A549 treated with CORT108297 at 1 μM for 4 hours (cell line): ENCODE measurements at places on chromosomes 11 and 22. TPM values are rescaled to one million over a fixed set of nuclear protein-coding genes. Genes with fewer than 3 reads are reported as not detected.

The KCNA4 gene
- total RNA-seq, result not detected in 5 replicates

The OR6A2 gene
- not detected in 5 replicates for total RNA-seq

The ZP1 gene
- total RNA-seq, result 0.09 to 0.19 TPM (median 0.12 TPM) in 5 replicates

The APOBEC3F gene
- total RNA-seq, result 1.6 to 2.8 TPM (median 2.6 TPM) in 5 replicates

The OR4A16 gene
- total RNA-seq, result not detected in 5 replicates

The BRSK2 gene
- total RNA-seq, result 5.4 to 8.3 TPM (median 6.9 TPM) in 5 replicates

The BTG4 gene
- 0.08 to 0.18 TPM (median 0.12 TPM) in 3 of 5 replicates, not detected in the others for total RNA-seq

The F2 gene
- total RNA-seq, result 2.0 to 3.2 TPM (median 2.4 TPM) in 5 replicates

The EMID1 gene
- total RNA-seq, result 0.16 to 0.65 TPM (median 0.33 TPM) in 5 replicates

The RIMBP3C gene
- total RNA-seq, result 0.13 to 0.23 TPM (median 0.18 TPM) in 5 replicates

The DBX1 gene
- not detected in 5 replicates for total RNA-seq

The APOA4 gene
- total RNA-seq, result not detected in 5 replicates

The CNIH2 gene
- total RNA-seq, result 1.6 to 2.5 TPM (median 2.4 TPM) in 5 replicates

The FAM83F gene
- under 0.01 TPM in 1 of 5 replicates, not detected in the others for total RNA-seq

The RFPL1 gene
- not detected in 5 replicates for total RNA-seq

The RAB36 gene
- 5.8 to 7.8 TPM (median 7.5 TPM) in 5 replicates for total RNA-seq

The KCNJ11 gene
- 0.30 to 0.60 TPM (median 0.45 TPM) in 5 replicates for total RNA-seq

The FOLR2 gene
- not detected in 5 replicates for total RNA-seq

The FAM227A gene
- 0.46 to 1.1 TPM (median 0.80 TPM) in 5 replicates for total RNA-seq

The C22orf39 gene
- total RNA-seq, result 13.2 to 15.8 TPM (median 15.4 TPM) in 5 replicates

The OR10V1 gene
- total RNA-seq, result not detected in 5 replicates
